ENCODE measurements at places on chromosomes 11 and 22.

DNA sequence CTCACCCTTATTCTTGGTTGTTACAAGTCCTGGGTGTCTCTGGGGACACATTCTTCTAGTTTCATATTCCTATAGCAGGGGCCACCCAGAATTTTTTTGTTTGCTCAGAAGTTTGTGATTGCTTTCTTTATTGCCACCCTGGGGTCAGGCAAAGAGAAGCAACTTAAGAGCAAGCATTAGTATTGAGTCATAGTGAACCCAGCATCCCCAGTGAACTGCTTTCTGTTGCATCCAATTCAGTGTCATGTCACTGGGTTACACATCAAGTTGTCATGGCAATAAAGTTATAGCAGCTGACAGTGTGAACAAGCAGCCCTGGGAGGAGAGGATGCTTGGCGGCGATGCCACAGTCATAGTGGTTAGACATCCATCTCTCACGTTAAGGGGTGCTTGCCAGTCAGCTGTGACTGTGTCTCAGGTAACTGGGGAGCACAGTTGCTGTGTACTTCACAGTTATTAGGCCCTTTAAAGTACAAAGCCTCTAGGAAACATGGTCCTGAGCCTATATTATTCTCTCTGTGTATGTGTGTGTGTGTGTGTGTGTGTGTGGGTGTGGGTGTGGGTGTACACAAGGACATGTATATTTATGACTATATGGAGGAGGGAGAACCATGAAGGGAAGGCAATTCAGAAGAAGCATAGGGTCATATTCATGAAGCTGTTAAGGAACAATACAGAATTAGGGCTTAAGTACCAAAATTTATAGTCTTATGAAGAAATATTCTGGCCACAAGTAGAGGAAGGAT, 52.5 kb downstream of the TRIM44 start:
- DNase-seq = no peak

DNA sequence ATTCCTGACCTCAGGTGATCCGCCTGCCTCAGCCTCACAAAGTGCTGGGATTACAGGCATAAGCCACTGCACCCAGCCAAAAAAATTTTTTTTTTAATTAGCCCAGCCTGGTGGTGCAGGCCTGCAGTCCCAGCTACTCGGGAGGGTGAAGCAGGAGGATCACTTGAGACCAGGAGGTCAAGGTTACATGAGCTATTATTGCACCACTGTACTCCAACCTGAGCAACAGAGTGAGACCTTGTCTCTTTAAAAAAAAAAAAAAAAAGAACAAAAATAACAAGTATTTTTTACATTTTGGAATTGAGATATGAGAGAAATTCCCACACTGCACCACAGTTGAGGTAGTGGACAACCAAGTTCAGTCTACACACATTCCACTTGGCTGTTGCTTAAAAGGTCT, 13.6 kb upstream of the L3MBTL2 start:
- no peak for DNase-seq

- DNase-seq = no peak
These were observed 135.1 kb downstream of the SHANK2 start for GRCh38 chr11:71117311-71117710.

DNA sequence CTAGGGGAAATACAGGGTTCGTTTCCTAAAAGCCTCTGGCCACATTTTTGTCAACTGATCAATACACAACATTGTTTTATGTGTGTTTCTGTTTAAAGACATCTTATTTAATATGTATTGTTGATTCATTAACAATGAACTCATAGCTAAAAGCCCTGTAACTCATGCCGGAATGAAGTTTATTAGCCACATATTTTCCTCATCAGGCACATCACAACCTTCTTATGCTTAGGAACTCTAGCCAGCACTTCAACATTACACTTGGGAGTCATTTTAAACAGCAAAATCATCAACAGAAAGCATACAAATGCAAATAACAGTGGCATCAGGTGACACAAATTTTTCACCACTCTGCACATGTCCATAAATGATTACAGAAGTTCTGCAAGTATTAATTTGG, 15.1 kb upstream of the BLID start:
- DNase-seq = no peak

DNA sequence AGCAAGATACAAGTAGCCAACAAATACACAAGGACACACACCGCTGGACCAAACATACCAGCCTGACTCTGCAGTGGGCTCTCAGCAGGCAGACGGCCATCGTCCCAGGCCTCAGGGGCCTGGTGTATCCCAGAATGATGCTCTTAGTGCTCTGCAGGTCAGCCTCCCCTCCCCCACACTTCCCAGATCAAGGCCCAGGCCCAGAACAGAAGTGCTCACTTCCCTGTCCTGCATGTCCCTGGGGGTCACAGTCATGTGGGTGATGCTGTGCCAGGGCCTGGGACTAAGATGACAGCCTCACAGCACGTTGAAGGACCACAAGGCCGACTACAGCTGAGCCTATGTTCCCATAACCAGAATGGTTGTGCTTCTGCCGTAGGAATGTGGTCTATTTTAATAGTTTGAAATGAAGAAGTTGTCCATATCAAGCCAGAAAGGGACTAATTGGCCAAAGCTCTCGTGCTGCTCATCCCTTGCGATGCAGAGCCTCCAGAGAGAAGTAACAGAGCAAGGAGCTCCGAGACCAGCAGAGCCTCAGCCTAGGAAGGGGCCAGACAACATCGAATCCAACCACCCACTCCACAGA, 48.6 kb downstream of the GAB4 start:
- no peak for DNase-seq

DNA sequence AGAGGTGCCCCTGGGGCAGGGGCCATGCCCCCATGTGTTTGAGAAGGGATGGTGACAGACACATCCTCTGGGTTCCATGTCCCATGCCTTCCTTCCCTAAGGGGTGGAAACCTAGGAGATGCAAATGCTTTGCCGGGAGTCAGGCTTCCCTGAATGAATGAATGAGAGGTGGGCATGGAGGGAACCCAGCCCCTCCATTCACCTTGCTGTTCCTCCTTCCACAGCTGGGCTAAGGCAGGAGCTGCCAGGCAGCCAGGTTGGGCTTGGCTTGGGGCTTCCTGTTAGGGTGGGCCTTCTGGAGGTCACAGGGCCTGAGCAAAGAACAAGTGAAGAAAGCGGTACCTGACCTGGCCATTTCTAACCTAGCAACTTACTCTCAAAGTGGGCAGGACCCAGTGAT, 926 bp downstream of the POU2F3 start:
- no peak for DNase-seq
